Activated naive CD4-positive, alpha-beta T cell treated with Interleukin-2 at 50 U/mL for 16 hours (primary cell): ENCODE measurements at places on chromosomes 6 and 20.

- DNase-seq, result no peak
Observed at GRCh38 chr6:34062815-34063214, 83.1 kb downstream of the GRM4 start.

- no peak for DNase-seq
Observed at GRCh38 chr6:25174678-25175077, 104.5 kb upstream of the CARMIL1 start.

- no peak for DNase-seq
Observed at GRCh38 chr20:41316051-41316450, 1.5 kb downstream of the ZHX3 start.

- DNase-seq, result no peak
Observed at GRCh38 chr6:113488061-113488460, 369.1 kb upstream of the MARCKS start.

DNA sequence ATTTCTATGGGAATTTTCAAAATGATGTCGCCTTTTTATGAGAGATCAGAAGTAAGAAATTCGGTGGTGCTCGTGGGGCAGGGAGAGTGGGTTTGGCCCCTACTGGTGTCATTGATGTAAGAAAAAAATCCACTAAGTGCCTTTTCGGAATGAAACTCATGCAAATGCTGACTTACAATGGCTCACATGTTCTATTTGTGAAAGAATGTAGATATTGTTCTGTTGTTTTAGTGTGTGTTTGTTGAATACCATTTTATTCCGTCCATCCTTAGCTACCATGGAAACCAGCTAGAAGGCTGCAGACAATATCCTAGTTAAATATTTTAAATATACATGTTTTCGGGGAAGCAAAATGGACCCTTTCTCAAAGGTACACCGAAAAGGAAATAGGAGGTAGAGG lies 304.9 kb downstream of the TAF4 start:
- DNase-seq, result no peak
